Dorsolateral prefrontal cortex (tissue), 122 donors: ENCODE measurements at places on chromosomes 7 and 10.
A peak's percentile ranks its signal among the peaks of the same experiment; 100 is the strongest.

GRCh38 chr10:6778992-6779701, 199.1 kb upstream of the PRKCQ start:
- peak; percentile 66 for DNase-seq

DNA sequence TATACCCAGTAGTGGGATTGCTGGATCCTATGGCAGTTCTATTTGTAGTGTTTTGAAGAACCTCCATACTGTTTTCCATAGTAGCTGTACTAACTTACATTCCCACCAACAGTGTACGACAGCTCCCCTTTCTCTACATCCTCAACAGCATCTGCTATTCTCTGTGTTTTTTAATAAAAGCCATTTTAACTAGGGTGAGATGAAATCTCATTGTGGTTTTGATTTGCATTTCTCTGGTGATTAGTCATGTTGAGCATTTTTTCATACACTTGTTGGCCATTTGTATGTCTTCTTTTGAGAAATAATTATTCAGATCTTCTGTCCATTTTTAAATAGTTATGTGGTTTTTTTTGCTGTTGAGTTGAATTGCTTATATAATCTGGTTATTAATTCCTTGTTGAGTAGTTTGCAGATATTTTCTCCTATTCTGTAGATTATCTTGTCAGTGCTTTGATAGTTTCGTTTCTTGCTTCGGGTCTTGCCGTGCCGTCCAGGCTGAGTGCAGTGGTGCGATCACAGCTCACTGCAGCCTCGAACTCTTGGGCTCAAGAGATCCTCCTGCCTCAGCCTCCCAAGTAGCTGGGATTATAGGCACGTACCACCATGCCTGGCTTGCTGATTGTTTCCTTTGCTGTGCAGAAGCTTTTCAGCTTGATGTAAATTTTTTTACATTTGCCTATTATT, 12.0 kb downstream of the MTG1 start:
- DNase-seq = no peak

DNA sequence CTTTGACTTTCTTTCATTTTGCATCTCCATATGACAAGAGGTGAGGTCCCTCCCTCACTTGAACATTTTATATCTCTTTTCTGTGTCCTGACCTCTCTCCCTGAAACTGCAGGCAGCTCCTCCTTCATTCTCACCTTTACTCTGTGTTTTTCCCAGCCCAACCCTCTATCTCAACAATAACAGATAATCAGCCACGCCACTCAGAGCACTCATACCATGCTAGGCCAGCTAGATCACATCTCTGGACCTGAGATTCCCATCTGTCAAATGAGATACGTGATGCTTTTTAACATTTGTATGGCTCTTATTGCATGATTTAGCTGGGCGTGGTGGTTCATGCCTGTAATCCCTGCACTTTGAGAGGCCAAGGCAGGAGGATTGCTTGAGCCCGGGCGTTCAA, 63.1 kb upstream of the PDCD4 start:
- DNase-seq = no peak

DNA sequence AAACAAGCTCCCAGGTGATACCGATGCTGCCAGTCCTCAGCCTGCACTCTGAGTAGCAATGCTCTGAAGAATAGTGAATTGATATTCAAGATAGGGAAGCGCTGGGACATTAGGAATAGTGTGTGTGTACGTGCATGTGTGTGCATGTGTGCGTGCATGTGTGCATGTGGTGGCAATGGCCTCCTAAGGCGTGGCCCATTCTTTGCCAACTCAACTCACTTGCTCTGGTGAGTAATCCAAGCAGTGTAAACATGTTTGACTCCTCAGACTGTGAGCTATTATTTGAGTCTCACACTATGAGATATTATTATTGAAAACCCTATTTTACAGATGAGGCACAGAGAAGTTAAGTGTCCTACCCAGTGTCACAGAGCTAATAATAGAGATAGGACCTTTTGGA, 186.6 kb downstream of the RAB11FIP2 start:
- no peak for DNase-seq

- DNase-seq = peak; percentile 67
These were observed 60.9 kb downstream of the ARMC3 start for GRCh38 chr10:22988581-22989360.

DNA sequence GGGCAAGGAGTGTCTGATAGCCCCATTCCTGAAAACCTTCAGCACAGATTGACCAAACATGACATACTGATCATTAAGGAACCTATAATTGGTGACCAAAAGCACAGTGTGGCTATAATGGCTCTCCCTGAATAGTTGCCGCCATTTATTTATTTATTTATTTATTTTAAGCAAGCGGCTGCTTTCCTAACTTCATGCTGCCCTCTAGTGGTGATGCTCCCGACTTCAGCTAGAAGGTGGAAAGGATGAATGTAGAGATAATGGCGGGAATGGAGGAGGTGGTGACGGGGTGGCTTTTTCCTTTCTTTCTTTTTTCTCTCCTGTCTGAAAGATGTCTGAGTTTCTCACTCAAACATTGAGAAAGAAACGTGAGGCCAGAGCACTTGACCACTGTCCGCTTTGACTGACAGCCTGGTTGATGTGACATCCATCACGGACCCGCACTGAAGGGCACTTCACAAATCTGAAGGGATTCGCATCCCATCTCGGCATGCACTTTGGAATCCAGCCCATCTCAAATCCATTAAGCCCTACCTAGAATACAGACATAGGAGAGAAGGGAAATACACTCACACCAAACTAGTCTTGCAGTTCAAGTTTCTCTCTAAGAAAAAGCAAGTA, 1090.1 kb downstream of the KCNMA1 start:
- peak; percentile 73 for DNase-seq

- no peak for DNase-seq
These were observed 116.2 kb upstream of the GPR26 start for GRCh38 chr10:123549761-123550454.

DNA sequence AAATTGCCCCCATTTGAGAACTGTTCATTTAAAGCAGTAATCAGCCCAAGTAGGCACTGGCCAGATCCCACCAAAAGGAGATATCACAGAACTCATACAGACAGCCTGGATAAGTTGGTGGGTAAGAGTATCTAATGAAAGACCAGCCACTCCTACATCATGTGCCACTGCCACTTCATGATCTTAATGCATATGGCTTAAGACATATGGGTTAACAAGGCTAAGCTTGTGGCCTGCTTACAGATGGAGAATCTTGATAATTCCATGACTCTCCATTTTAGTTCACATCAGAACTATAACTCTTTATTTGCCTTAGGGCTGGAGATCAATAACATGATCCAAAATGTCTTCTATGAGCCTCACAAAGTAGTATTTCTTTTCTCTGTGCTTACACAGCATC, 6.8 kb upstream of the IFIT1B start:
- no peak for DNase-seq

GRCh38 chr10:11035301-11035991, 17.8 kb downstream of the CELF2 start:
- DNase-seq = no peak

- DNase-seq = no peak
These were observed 5.0 kb upstream of the CDH23 start for GRCh38 chr10:71391701-71392100.

- DNase-seq = no peak
These were observed 3.9 kb downstream of the MTERF1 start for GRCh38 chr7:91876391-91877133.

DNA sequence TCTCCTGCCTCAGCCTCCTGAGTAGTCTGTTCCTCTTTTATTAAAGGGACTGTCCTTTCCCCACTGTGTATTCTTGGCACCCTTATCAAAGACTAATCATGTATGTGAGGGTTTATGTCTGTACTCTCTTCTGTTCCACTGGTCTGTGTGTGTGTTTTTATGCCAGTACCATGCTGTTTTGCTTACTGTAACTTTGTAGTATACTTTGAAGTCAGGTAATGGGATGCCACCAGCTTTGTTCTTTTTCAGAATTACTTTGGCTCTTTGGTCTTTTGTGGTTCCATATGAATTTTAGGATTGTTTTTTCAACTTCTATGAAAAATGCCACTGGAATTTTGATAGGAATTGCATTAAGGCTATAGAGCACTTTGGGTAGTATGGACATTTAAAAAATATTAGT, 14.1 kb upstream of the AMZ1 start:
- DNase-seq = no peak

DNA sequence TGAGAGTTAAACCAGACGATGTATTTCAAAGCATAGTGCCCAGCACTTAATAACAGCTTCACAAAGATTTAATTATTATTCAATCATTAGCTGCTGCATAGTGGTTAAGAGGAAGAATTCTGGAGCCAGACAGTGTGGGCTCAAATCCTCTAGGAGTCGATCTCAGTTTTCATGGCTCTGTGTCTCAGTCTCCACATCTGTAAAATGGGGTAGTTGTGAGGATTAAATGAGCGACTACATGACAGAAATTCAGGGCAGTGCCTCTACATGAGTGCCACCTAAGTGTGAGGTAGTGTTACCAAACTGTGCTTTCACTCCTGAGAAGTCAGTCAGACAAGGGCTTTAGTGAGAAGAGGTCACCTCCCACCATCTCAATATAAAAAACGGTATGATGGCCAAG, 81.7 kb upstream of the FGFR2 start:
- DNase-seq = no peak

DNA sequence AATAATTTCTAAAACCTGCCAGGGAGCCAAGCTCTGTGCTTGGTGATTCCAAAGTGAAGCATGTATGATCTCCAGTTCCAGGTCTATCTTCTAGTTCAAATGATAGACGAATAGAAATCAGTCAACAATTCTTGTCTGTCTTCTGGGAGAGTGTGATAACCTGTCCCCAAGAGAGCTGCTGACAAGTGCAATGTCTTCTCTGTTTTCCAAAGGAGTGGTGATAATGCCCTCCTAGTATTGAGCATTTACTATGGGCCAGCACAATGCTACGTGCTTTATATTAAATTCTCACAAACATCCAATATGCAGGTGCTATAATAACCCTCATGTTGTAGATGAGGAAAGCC, 10.2 kb downstream of the MXI1 start:
- no peak for DNase-seq

DNA sequence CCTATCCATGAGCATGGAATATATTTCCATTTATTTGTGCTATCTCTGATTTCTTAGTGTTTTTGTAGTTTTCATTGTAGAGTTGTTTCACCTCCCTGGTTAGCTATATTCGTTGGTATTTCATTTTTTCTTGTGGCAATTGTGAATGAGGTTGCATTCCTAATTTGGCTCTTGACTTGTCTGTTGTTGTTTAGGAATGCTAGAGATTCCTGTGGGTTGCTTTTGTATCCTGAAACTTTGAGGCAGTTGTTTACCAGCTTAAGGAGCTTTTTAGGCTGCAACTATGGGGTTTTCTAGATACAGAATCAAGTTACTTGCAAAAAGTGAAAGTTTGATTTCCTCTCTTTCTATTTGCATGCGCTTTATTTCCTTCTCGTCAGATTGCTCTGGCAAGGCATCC, 304.7 kb upstream of the GRM3 start:
- DNase-seq = no peak

DNA sequence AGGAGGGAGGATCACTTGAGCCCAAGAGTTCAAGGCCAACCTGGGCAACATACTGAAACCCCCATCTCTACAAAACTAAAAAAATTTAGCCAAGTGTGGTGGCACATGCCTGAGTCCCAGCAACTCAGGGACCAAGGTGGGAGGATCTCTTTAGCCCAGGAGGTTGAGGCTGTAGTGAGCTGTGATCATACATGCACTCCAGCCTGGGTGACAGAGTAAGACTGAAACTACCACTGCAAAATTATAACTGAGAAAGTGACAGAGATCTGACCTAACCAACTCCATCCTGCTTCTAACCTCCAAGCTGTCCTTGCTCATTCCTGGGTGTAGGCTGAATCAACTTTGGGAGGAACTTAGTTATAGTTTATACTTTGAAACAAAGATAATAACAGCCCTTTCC, 59.4 kb downstream of the HTR7 start:
- DNase-seq = no peak

DNA sequence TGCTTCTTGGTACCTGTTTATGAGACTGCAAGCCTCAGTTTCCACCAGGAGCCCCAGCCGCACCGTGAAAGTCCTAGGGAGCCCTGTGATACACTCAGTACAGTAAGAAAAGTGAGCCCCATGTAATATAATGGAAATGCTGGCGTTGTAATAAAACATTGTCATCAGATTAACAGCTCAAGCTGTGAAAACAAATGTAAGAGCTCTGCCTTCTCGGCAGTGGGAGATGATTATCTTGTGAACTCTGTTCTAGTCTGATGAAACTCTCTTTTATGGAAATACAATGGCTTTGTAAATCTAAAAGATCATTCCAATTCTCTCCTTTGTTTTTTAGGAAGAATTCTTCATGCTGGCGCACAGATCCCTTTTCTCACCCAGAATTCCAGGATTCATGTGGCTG, 299.9 kb downstream of the ABCA13 start:
- DNase-seq = no peak

- no peak for DNase-seq
These were observed 10.5 kb downstream of the ADRA2A start for GRCh38 chr10:111087331-111087756.

GRCh38 chr7:43260980-43261878, 148.8 kb downstream of the HECW1 start:
- no peak for DNase-seq

- no peak for DNase-seq
These were observed 43.4 kb upstream of the PPP2R2D start for GRCh38 chr10:131857156-131858117.

DNA sequence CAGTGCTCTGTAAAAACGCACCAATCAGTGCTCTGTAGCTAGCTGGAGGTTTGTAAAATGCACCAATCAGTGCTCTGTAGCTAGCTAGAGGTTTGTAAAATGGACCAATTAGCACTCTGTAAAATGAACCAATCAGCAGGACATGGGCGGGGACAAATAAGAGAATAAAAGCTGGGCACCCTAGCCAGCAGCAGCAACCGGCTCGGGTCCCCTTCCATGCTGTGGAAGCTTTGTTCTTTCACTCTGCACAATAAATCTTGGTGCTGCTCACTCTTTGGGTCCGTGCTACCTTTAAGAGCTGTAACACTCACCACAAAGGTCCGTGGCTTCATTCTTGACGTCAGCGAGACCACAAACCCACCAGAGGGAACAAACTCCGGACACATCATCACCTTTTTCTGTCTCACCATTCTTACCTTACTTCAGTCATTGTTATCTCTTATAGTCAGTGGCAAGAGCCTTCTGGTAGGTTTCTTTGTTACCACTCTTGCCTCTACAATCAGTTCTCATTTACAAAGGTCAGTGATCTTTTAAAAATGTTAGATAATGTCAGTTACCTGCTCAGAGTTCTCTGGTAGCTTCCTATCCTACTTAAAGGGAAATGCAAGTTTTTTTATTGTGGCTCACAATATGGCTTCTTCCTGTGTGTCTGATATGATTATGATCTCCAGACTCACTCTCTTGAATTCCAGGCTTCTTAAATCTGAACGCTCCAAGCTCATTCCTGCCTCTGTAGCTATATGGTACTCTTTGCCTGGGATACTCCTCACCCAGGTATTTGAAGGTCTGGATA, 4.5 kb downstream of the STAM start:
- DNase-seq = no peak

- no peak for DNase-seq
These were observed 6.9 kb downstream of the ITGB1 start for GRCh38 chr10:32951111-32951510.

GRCh38 chr7:94507962-94508361, 1.6 kb upstream of the CASD1 start:
- DNase-seq = no peak

- DNase-seq = no peak
These were observed 139.2 kb downstream of the ETV1 start for GRCh38 chr7:13850185-13850752.
